Natural killer cell treated with Interleukin-12 subunit alpha and Interleukin-12 subunit beta and Interleukin-15 and Interleukin-18, amount 100 ng/mL, for 72 hours (primary cell): ENCODE measurements at places on chromosomes 16 and 17. TPM values are rescaled to one million over a fixed set of nuclear protein-coding genes. Genes with fewer than 3 reads are reported as not detected.

Gene AARSD1
- 102 TPM for total RNA-seq

Gene MYO15B
- 49.0 TPM for total RNA-seq

Gene FNDC8
- not detected for total RNA-seq

DNA sequence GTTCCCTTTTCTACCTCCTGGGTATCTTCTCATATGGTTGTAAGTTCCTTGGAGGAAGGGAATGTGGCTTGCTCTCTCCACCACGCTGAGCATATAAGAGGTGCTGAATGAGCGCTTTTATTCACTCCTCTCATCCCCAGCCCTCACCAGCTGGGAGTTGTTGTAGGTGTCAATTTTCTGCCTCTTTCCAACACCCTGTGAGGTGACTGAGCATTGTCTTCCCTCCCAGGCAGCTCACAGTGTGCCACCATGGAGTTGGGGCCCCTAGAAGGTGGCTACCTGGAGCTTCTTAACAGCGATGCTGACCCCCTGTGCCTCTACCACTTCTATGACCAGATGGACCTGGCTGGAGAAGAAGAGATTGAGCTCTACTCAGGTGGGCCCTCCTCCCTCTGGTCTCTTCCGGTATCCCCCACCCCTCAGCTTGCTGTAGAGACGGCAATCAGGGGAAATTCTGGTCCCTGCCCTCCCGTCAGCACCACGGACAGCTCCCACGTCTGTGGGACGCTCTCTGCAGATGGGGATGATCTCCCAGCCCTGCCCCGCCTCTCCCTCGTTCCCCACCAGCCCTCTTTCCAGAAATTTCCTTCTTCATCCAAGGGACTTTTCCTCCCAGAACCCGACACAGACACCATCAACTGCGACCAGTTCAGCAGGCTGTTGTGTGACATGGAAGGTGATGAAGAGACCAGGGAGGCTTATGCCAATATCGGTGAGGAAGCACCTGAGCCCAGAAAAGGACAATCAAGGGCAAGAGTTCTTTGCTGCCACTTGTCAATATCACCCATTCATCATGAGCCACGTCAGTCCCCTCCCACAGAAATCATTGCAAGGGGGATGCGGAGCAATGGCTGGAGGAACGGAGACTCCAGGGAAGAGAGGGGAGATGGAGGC, 18.3 kb downstream of the CIITA start:
- DNase-seq, result no peak

DNA sequence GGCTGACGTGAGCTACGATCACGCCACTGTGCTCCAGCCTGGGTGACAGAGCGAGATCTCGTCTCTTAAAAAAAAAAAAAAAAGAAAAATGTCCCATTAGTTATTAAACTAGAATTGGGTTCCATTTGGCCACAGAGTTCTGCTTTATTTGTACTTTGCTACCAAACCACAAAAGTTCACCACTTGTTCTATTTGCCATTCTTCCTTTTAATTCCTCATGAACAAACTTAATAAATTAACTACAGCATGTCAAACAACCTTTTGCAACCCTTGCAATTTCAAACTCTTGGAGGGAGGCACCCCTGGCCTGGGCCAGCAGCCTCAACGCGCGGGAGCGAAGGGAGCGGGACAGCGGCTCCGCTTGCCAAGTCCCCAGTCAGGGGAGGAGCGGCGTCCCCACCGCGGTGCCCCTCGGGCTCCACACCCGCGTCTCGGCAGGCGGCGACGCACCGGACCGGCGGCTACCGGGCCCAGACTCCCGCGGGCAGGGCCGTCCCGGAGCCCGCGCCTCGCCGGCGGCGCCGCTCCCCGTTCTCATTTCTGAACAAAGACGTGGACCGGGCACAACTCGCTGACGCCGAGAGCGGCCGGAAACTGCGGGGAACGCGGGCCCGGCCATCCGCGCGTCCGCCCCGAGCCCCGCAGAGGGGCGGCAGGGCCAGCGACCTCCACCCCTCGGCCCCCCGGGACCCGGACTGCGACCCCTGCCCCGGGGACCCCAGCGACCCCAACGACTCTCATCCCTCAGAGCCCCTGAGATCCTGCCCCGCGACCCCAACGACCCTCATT, 775 bp downstream of the CYTH1 start:
- DNase-seq, result peak; percentile 69

GRCh38 chr17:36862116-36862920, 75.0 kb upstream of the LHX1 start:
- no peak for DNase-seq

DNA sequence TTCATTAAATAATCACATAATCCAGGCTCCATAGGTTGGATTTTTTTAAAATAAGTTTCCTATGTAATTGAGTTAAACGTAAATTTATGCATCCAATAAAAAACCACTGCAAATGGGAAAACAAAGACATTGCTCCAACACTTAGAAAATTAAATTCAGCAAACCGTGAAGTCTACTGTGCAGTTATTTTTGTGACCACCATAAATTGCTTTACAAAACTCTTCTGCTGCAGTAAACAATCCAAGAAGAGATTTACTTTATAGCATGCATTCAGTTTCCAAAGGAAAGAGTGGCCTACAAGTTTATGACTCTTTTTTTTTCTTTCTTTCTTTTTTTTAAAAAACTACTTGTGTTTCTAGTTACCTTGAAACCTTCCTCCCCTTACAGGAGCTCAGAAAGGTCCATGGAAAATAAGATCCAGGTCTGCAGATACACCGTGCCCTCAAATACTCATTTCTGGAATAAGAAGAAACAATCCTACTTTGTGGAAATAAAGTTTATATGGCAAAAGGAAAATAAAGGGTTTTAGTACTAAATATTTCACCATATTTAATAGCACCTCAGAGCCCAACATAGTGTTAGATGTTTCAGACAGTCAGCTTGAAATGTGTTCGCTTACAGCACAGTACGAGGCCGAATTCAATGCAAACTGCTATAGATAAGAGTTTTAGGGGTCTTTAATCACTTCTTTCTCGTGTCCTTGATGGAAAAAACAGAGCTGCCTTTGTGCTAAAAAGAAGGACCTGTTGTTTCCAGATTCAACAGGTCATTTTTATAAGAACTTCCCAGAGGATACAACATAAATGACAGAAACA, 3.2 kb downstream of the HS3ST3A1 start:
- DNase-seq, result no peak

- DNase-seq, result no peak
Measured at GRCh38 chr16:68732741-68733399, 4.2 kb upstream of the CDH1 start.

GRCh38 chr17:40518401-40519088, 17.1 kb upstream of the TNS4 start:
- DNase-seq, result no peak

DNA sequence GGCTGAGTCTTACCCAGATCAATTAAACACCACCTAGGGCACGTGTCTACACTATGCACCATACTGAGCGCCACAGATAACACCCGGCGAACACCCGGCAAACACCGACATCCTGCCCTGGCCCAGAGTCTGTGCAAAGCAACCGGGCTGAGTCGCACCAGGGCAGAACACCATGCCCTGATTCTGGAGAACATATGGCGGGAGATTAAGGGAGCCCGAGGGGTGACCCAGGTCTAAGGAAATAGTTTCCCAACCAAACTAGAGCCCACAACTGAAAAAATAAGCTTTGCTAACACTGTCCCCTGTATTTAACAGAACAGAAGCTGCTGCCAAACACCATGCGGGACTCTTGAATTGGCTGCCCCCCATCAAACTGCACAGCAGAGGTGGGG, 22.1 kb downstream of the MYO18A start:
- no peak for DNase-seq

- peak; percentile 82 for DNase-seq
Measured at GRCh38 chr16:2003827-2004641, 5.6 kb downstream of the ZNF598 start.

DNA sequence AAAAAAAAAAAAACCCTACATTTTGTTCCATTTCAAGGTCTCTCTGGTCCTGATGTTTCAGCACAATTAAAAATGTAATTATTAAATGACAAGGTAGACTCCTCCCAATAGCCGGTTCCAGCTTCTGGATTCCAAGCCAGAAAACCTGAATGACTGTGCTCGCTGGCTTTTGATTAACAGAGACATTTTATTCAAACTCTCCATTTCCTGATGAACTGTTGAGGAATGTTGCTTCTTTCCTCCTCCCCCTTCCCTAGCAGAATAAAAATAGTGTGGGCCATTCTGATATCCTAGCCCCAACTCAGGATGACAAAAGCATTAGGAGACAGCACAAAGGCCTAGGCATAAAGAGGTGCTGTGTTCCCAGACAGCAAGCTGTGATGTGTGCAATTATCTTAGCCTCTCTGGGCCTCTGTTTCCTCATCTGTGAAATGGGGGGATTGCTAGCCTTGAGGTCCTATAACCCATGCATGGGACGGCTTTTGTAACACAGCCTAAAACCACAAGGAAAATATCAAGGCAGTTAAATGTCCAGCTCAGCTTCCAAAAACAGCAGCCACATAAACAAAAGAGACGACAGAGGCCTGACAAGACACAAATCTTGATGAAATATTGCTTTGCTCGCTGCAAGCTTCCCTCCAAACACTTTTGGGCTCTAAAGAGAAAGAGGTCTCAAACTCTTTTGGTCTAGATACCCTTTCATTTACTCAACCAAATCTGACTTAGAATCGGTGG, 127.2 kb upstream of the RCVRN start:
- no peak for DNase-seq

DNA sequence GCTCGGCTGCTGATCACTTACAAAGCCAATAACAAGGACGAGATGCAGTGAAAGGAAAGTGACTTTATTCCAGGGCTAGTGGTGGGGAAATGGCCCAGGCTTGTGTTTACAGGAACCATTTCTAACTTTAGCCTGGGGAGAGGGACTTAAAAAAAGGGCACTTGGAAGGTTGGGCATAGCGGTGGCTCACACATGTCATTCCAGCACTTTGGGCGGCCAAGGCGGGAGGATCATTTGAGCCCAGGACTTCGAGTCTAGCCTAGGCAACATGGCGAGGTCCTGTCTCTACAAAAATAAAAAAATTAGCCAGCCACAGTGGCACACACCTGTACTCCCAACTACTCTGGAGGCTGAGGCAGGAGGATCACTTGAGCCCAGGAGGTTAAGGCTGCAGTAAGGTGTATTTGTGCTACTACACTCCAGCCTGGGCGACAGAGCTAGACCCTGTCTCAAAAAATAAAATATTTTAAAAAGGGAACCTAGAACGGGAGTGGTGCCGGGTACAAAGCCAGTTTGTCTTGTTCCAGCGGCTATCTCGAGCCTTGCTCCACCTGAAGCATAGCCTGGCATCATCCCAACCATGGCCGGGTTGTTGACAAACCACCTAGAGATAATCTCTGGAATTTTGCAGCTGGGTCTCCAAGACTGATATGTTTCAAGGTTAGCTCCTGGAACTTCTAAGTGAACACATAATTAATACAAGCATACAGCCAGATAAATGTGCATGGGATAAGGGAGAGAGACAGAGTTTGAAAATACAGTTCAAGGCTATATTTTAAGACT, 5.7 kb upstream of the TVP23A start:
- DNase-seq, result no peak
